ENCODE measurements at places on chromosomes 1 and 21.
A peak's percentile ranks its signal among the peaks of the same experiment; 100 is the strongest.

DNA sequence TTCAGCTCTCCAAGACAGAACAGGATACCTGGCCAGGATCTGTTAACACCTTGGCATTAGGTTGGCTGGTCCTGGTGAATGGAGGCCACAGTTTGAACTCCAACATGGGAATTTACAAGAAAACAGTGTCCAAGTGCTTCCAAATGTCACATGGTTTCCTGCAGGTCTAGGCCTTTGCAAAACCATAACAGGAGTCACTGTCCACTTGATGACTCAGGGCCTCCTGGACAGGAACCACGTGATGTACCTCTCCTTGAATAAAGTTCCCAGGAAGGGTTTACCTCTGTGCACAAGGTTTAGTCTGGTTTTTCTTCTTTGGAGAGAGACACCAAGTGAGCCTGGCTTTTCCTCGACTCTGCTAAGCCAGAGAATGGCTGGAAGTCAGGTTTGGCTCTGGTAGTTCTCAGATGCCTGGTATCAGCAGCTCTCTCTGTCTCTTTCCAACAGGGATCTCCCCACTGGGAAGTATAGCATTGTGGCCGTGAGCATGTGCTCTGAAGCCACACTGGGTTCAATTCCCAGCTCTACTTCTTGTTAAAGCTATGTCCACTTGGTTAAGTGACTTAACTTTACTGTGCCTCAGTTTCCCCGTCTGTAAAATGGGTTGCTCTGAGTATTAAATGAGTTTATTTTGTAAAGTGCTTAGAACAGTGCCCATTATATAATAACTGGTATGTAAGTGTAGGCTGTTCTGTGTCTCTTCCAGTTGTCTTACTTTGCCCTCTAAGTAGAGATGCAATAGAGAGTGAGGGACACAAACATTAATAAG is 27.3 kb upstream of the TMEM61 start:
- no peak for DNase-seq

DNA sequence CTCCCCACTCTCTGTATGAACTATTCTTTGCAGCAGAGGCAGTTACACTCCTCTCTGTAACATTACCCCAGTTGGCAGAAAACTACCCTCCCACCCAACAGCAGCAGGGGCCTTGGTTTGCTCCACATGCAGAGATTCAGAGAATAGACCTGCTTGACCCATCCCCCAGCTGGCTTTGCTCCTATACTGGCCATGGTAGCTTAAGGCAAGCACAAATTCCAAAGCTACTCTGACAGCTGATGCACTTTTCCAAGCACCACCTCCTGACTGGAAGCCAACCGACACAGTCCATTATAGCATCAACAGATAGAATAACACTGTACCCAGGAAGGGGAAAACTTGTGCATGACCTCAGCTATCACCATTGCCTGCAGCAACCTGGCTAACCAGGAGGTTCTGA is 846.5 kb upstream of the NCAM2 start:
- peak; percentile 2 for DNase-seq

- no peak for DNase-seq
These were observed 27.7 kb downstream of the PIGP start for GRCh38 chr21:37045149-37045548.

DNA sequence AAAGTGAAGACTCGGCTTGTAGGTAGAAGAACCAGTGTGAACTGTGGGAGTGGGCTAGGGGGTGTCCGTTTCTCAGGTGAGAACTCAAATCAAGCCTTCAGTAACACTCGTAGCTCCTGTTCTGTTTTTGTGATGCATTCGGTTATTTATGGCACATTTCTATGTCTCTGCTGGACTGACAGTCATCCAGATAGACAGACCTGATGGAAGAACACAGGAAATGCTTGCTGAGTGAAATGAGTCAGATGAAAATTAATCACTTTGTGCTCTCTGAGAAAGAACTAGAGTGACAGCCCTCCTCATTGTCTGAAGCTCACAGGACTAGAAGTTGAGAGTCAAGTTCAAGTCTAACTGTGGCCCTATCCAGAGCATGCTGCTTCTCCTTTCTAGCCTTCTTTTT is 360.1 kb upstream of the PLXNA2 start:
- no peak for DNase-seq

- DNase-seq = peak; percentile 65
These were observed 453 bp downstream of the DRAM2 start for GRCh38 chr1:111139324-111139955.

- no peak for DNase-seq
These were observed 9.1 kb downstream of the C21orf58 start for GRCh38 chr21:46314441-46315020.

GRCh38 chr21:26027696-26028095 is 142.9 kb downstream of the APP start:
- DNase-seq = no peak

GRCh38 chr21:46250146-46250725 is 21.7 kb upstream of the LSS start:
- DNase-seq = no peak
